ENCODE measurements at places on chromosomes 3 and 15. TPM values are rescaled to one million over a fixed set of nuclear protein-coding genes. Genes with fewer than 3 reads are reported as not detected.

DNA sequence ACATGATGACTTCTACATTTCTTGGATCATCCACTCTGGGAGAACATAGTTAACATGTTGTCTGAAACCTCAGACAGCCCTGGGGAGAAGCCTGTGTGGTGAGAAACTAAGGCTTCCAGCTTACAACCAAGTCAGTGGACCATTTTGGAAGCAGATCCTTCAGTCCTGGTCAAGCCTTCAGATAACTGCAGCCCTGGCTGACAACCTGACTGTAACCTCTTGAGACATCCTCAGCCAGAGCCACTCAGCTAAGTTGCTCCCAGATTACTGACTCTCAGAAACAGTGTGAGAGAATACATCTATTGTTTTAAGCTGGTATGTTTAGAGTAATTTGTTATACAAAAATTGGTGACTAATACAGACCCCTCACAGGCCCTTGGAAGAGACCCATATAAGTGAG lies 50.9 kb upstream of the KPNA4 start:
- no peaks in the 10 kb centered on the region for H3K4me1 ChIP-seq
- H3K4me3 ChIP-seq: no peak overlapping the region
- no peak overlapping the region for H3K27ac ChIP-seq
- no peaks in the 10 kb centered on the region for H3K36me3 ChIP-seq
- no peak for DNase-seq
- no peaks in the 10 kb centered on the region for H3K27me3 ChIP-seq

The LRRC31 gene
- 66.0 TPM for total RNA-seq

DNA sequence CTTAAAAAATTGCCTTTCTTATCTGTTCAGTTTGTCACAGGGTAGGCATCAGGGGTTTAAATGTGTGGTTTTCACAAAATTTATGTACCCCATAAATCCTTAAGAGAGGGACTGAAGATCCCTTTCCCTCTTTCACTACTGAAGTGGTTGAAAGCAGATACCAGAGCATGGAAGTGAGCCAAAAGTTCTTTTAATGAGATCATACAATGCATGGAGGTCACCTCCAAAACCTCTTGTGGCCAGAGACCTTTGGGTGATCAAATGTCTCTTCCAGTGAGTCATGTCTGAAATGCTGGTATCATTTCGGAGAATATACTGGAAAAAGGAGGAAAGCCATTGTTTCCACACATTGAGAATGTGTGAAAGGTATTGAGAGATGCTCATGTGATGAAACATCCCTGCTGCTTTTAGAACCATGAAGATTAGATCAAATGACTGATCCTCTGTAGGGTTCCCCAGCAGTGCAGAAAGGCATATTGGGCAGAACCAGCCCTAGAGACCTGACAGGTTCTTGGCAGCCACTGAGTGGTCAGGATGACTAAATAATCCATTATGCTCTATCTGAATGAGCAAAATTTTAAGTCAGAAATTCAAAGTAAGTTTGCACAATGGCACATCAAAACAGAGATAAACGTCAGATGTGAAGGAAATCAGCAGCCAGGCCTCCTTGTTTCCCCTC lies 165.8 kb upstream of the SLC2A2 start:
- H3K4me3 ChIP-seq: no peak overlapping the region
- no peak overlapping the region for H3K27ac ChIP-seq
- DNase-seq: no peak
- no peaks in the 10 kb centered on the region for H3K4me1 ChIP-seq
- H3K27me3 ChIP-seq: no peaks in the 10 kb centered on the region

GRCh38 chr3:51874889-51875288 lies 512 bp downstream of the IQCF5 start:
- no peaks in the 10 kb centered on the region for H3K36me3 ChIP-seq
- no peaks in the 10 kb centered on the region for H3K27me3 ChIP-seq
- no peak overlapping the region for H3K4me3 ChIP-seq

DNA sequence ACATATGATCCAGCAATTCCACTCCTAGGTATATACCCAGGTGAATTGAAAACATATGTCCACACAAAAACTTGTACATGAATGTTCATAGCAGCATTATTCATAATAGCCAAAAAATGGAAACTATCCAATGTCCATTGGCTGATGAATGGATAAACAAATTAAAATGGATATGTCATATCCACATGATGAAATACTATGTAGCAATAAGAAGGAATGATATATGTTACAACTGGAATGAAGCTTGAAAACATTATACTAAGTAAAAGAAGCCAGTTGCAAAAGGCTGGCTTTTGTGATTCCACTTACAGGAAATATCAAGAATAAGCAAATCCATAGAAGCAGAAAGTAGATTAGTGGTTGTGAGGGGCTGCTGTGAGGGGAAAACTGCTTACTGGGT lies 33.7 kb downstream of the BNC1 start:
- no peaks in the 10 kb centered on the region for H3K4me1 ChIP-seq
- H3K36me3 ChIP-seq: no peaks in the 10 kb centered on the region
- no peak overlapping the region for H3K27ac ChIP-seq
- no peak overlapping the region for H3K4me3 ChIP-seq

Data from colonic mucosa (tissue), 4 donors.